ENCODE measurements at places on chromosomes 2 and 18.

DNA sequence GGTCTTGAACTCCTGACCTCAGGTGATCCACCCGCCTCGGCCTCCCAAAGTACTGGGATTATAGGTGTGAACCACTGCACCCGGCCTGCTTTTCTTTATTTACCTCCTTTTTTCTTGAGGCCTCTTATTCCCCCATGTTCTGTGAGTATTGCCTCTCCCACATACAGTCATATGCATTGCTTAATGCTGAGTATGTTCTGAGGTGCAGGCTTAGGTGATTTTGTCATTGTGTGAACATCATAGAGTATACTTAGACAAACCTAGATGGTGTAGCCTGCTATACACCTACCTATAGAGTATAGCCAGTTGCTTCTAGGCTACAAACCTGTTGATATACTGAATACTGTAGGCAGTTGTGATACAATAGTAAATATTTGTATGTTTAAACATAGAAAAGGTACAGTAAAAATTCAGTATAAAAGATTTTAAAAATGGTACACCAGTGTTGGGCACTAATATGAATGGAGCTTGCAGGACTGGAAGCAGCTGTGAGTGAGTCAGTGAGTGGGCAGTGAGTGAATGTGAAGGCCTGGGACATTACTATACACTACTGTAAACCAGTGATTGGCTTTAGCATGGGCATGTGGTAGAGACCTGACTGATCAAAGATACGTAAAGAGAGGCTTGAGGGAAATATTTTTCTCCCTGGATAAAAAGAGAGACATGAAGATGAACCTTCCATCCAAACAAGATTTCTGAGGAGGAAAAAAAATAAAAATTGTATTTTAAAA, 17.6 kb downstream of the SLC39A10 start:
- no peak for DNase-seq

DNA sequence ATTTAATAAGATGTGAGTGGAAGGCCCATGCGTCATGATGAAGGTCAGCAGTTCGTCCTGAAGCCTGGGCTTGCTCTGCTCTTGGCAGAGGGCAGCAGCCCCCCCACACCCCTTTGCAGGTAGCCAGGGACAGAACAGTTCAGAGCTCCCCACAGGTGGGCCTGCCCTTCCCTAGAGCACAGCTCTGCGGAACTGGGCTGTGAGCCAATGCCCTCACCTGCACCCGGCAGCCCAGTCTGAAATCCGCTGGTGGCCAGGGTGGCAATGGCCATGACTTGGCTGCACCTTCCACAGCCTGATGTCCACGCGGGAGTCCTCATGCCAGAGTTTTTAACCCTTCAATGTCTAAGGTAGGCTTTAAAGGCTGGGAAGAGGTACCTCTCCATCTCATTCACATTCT, 136.7 kb downstream of the ACKR3 start:
- no peak for DNase-seq

DNA sequence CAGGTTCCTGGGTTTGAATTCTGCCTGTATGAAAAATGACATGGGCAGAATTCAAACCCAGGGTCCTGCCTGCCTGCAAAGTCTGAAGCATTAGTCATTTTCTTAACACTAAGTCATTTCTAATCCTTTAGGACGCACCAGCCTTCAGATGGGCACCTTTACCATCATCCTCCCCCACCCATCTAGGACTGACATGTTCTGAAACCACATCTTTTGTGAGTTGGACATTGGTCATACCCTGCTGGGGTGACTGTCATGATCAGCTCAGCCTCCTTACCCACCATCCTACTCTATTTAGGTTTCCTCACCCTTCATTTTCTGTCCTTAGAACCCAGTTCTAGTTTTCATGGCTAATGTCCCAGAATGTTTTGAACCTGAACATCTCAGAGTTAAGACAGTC, 104.9 kb downstream of the TRIB2 start:
- no peak for DNase-seq

DNA sequence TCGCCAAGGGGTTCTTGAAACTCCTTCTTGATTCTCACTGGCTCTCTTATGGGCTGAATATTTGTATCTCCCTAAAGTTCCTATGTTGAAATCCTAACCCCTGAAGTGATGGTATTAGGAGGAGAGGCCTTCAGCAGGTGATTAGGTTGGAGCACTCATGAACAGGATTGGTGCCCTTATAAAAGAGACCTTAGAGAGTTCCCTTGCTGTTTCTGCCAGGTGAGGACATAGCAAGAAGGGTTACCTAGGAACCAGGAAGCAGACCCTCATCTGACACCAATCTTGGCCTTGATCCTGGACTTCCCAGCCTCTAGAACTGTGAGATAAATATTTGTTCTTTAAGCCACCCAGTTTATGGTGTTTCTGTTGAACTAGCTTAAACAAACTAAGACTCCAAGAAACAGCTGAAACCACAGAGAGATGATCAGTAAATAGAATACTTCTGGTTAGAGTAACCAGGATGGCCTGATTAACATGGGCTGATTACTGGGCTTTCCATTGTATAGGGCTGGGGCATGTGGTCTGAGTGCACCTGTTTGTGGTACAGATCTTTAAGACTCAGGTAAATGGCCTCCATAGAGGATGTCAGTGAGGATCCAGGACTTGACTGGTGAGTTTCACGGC, 7.7 kb upstream of the CDC42EP3 start:
- no peak for DNase-seq

GRCh38 chr2:217903859-217904613, 98.8 kb downstream of the TNS1 start:
- DNase-seq, result no peak

- DNase-seq, result no peak
These were observed 86.2 kb downstream of the METTL8 start for GRCh38 chr2:171347591-171348032.

GRCh38 chr2:131152074-131152473, 46.9 kb downstream of the PLEKHB2 start:
- DNase-seq, result no peak

DNA sequence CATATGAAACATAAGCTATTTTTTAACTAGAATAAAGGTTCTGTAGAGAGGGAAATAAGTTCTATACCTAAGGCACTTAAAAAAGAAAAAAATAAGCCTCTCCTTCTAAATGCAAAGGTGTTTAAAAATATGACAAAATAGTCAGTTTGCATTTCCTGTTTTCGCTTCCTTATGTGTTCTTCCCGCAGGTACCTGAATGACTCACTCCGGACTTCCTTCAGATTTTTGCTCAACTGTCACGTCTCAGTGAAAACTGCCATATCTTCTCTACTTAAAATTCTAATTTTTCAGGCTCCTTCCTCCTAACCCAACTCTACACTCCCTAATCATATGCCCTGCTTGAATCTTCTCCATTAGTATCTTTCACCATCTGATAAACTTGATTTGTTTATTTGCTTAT, 1333.1 kb downstream of the LRP1B start:
- DNase-seq, result peak; percentile 1

Measured in RWPE1 (cell line).